ENCODE measurements at places on chromosomes 12 and 14.
A peak's percentile ranks its signal among the peaks of the same experiment; 100 is the strongest.

GRCh38 chr14:76412501-76412900 is 36.6 kb downstream of the ESRRB start:
- no peak for DNase-seq

DNA sequence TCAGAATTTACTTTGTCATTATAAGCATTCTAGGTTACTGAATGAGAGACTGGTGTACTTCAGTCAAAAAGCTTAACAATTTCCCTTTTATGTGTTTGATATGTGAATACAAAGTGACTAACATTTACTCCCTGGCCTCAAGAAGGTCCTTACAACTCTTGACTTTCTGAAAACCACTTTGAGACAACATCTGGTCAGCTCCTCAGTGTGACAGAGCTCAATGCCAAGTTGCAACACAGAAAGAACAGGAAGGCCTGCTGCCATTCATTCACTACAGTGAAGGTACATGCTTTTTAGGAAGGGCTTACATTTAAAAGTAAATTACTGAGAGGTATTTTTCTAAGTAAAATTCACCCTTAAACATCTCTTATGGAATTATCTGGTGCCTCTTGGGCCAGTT is 2.3 kb upstream of the NAA30 start:
- no peak for DNase-seq

DNA sequence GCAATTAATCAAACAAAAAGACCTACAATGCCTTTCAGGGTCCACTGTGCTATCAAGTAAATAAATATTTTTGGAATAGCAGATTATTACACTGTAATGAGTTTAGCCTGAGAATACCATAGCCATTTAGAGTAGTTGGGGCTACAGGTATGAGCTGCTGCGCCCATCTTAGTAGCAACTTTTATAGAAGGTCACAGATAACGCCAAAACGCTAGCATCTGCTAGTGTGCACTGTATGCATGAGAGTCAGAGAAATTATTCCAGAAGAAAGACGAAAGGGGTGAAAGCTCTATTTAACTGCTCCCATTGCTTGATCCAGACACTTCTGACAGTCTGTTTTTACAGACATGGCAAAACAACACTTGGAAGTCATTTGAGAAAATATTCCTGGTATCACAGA is 48.5 kb upstream of the SLC2A13 start:
- no peak for DNase-seq

DNA sequence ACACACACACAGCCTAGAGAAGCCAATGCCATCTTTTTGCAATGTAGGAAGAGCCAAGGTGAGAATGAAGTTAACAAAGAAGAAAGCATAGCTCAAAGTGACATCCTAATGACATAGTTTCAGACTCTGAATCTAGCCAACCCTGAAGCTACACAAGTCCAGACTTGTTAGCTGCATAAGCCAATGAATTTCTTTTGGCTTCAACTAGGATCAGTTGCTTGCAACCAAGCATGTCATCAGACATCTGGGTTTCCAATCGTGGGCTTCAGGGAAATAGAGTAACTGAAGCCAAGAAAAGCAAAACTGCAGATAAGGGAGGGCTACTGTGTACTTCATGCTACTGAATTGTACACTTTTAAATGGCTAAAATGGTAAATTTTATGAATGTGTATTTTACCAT is 4.4 kb upstream of the GPHN start:
- no peak for DNase-seq

- no peak for DNase-seq
Observed at GRCh38 chr14:53596853-53597525, 359.6 kb downstream of the BMP4 start.

GRCh38 chr12:77685901-77686300 is 144.8 kb upstream of the NAV3 start:
- no peak for DNase-seq

- no peak for DNase-seq
Observed at GRCh38 chr12:69676257-69677012, 22.7 kb downstream of the BEST3 start.

- DNase-seq: no peak
Observed at GRCh38 chr12:27083861-27084394, 1.6 kb upstream of the C12orf71 start.

- no peak for DNase-seq
Observed at GRCh38 chr14:35261774-35262173, 30.4 kb upstream of the PSMA6 start.

GRCh38 chr14:77068517-77069200 is 29.4 kb upstream of the CIPC start:
- DNase-seq: no peak

DNA sequence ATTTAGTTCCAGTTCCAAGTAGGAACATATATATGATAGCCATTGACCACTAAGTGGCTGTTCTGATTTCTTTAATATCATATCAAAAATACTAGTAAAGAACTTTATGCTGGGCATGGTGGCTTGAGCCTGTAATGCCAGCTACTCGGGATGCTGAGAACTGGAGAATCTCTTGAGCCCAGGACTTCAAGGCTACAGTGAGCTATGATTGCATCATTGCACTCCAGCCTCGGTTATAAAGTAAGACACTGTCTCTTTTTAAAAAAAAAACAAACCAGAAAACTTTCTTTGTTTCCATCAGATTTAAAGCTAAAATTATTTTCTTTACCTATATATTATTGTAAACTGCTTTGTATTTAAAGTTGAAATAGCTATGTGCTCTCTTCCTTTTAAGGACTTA is 127.0 kb downstream of the SCAF11 start:
- DNase-seq: no peak

DNA sequence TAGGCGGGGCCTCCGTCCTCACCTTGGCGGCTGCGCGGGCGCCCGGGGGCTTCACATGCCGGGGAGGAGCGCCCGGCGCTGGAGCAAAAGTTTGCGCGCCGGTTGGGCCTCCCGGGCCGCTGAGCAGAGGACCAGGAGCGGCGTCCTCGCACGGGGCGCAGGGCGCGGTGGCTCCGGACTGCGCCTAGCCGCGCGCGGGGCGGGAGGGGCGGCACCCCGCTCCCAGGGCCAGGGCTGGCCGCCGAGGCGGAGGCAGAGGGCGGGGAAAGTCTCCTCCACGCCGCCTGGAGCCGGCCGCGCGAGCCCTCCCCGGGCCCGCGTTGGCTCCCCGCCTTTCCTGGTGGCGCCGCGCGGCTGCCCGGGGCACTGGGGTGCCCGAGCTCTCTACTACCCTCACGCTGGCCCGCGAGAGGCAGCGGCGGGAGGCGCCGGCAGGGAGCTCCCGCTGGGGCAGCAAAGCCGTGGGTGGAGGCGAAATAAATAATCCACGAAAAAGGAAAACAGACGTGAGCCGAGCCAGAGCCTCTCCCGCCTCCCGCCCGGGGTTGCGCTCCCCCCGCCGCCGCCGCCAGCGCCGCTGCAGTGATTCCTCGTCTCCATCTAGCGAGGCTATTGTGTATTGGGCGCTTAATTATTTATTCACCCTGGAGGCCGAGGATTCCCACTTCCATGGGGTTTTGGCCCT is 400 bp upstream of the PRIMA1 start:
- DNase-seq: peak; percentile 69

GRCh38 chr14:100604121-100604501 is 16.9 kb upstream of the BEGAIN start:
- DNase-seq: no peak

DNA sequence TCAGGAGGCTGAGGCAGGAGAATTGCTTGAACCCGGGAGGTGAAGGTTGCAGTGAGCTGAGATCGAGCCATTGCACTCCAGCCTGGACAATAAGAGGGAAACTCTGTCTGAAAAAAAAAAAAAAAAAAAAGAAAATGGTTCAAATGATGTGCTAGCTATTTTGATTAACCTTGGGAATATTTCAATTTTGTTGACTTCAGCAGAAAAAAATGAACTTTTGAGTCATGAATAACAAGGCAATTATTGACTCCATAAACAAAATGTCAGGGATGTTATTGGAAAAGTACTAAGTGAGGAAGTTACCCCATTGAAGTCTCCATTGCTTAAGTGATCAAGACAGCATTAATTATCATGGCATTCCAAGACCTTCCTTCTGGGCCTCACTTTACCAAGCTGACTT is 10.6 kb upstream of the PKP2 start:
- DNase-seq: no peak

GRCh38 chr14:61394542-61394941 is 73.2 kb downstream of the PRKCH start:
- no peak for DNase-seq

GRCh38 chr12:87127272-87127671 is 871.1 kb upstream of the MGAT4C start:
- DNase-seq: no peak

GRCh38 chr12:29437575-29437974 is 56.6 kb upstream of the ERGIC2 start:
- no peak for DNase-seq

DNA sequence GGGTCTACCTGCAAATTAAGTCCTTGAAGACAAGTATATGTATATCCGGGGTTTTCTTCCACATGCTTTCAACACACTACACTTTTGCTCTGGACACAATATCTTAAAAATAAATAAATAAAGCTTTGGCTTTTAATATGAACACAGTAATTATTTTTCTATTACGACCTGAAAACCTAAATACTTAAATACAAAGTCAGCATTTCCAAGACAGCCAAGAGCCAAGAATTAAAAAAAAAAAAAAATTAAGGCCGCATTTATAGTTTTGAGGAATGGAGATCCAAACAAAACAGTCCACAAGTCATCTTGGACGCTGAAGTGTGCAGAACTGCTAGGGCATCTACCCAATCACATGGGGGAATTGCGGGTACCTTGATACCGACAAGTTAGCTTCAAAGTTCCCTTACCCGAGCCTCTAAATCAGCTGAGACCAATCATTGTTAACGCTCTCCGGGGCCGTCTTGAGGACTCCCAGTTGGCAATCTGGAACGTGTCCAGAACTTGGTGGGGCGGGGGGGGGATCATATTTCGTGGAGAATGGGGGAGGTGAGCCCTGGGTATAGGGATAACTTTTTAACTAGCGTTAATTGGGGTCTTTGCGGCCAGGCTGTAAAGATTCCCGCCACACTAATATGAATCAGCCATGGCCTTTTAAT is 731 bp upstream of the PCNX4 start:
- peak; percentile 79 for DNase-seq

DNA sequence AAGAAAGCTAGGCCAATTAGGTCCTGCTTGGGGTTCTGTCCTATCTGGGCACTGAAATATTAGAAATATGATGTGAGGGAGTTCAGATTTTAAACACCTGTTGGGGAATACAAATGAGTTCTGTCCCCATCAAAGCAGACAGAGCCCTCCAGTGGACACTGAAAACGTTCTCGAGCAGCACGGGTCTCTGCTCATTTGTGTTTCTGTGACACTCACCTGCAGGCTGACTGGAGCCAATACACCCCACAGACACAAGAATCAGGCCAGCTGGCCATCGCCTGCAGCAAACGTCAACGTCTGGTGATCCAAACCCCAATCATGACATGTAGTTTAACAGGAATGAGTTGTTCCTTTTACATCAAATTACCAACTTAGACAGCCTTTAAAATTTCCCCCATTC is 493.4 kb upstream of the TMEM132C start:
- peak; percentile 23 for DNase-seq

DNA sequence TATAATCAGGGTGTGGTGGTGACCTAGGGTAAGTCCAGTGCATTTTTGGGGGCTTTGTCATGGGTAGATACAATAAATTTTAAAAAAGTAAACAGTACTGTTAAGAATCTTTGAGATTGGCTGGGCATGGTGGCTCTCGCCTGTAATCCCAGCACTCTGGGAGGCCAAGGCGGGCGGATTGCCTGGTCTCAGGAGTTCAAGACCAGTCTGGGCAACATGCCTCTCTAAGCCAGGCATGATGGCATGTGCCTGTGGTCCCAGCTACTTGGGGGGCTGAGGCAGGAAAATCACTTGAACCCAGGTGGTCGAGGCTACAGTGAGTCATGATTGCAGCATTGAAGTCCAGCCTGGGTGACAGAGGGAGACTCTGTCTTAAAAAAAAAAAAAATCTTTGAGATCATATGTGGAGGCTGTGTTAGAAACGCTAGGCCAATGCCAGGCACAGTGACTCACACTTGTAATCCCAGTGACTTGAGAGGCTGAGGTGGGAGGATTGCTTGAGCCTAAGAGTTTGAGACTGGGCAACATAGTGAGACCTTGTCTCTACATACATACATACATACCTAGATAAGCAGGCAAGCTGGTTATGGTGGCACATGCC is 67.7 kb downstream of the PRKCH start:
- peak; percentile 64 for DNase-seq

DNA sequence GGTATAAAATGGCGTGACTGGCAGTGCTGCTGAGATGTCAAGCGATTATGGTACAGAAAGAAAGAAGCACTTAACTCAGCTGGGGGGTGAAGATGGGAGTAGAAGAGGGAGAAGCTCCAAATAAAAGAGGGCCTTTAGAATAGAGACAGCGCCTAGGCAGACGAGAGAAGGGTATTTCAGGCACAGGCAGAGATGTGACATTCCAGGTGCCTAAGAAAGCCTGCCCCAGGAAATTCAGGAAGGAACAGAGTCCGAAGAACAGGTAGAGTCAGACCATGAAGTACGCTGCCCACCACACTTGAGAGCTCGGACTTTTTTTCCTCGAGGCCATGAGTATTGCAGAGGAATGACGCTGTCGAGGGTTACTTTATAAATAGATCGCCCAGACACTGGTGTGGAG is 170.9 kb upstream of the ATF7IP start:
- DNase-seq: no peak

GRCh38 chr12:75239987-75240386 is 30.3 kb upstream of the KCNC2 start:
- no peak for DNase-seq

- DNase-seq: no peak
Observed at GRCh38 chr12:24455811-24456210, 493.1 kb downstream of the BCAT1 start.

DNA sequence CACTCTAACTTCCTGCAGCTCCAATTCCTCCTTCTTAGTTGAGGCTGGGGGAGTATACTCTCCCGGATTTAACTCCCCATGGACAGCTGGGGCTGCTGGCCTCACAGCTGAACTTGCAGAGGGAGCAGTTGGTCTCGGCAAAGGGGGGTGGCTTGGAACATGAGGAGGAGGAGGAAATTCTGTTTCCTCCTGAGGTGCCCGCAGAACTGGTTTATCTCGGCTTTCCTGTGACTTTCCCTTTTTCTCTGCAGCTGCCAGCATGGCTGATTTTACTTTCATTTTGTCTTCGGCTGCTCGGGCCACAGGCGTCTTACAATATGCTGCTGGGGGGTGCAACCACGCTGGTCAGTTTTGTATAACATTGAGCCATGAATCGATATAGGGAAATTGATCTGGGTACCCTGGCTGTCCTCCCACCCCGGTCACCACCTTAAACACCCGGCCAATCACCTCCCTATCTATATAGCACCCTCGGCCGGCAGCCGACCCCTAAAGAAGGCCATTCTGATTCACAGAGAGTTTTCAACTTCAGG is 1317.6 kb downstream of the TMEM121 start:
- DNase-seq: no peak

DNA sequence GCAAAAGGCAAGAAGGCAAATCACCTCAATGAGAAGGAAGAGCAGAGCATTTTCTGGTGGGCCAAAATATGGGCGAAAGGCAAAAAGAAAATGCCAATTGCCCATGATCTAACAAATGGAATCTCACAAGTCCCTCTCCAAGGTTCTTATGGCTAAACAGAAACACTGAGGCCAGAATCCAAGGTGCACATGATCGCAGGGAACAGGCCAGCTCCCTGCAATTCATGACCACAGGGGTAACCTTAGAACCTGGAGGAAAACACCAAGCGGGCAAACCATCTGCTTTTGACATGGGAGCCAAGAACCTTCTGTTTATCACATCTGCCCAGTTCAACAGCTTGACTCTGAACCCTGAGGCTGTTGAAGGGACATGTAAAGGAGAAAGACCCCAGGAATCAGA is 60.0 kb downstream of the NT5DC3 start:
- no peak for DNase-seq

Data from urothelium cell line (cell line).